Calu3 (cell line): ENCODE measurements at places on chromosomes 2 and 18. TPM values are rescaled to one million over a fixed set of nuclear protein-coding genes. Genes with fewer than 3 reads are reported as not detected.
A peak's percentile ranks its signal among the peaks of the same experiment; 100 is the strongest.

LAMA1 gene
- not detected in 2 replicates for total RNA-seq

KCNIP3 gene
- 1.1 and 2.1 TPM in 2 replicates for total RNA-seq

PLA2R1 gene
- total RNA-seq, result 5.1 and 5.8 TPM in 2 replicates

CPLX4 gene
- total RNA-seq, result not detected in 2 replicates

HDAC4 gene
- total RNA-seq, result 30.5 and 39.6 TPM in 2 replicates

ASTL gene
- not detected in 2 replicates for total RNA-seq

DNA sequence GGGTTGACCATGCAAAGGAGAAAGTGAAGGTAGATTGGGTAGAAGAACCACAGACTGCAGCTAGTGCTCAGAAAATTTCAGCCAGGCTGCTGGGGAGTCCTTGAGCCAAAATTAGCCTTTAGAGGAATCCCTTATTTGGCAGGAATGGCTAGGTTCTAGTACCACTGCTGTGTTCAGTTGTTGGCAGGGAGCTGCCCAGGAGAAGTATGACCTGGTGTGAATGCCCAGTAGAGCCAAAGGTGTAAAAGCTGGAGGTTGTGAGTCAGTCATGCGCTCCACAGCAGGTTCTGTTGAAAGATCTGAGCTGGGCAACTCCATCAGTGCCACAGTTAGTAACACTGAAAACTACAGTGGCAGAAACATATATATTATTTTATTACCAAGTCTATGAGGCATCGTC lies 36.4 kb upstream of the TBR1 start:
- no peak for DNase-seq

DNA sequence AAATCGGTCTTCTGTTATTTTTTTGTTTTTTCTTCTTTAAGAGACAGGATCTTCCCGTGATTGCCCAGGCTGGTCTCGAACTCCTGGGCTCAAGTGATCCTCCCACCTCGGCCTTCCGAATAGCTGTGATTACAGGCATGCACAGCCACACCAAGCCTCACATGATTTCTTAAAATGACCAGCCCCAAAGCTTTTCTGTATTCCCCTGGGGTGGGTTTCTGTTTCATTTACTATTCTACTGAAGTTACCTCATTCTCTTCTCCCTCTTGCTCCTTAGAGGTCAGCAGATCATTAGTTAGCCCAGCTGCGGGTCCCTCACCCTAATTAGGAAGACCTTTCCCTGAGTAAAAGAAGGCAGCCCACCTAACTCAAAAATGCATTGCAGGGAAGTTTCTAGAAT lies 27.6 kb downstream of the SLC1A4 start:
- no peak for DNase-seq

DNA sequence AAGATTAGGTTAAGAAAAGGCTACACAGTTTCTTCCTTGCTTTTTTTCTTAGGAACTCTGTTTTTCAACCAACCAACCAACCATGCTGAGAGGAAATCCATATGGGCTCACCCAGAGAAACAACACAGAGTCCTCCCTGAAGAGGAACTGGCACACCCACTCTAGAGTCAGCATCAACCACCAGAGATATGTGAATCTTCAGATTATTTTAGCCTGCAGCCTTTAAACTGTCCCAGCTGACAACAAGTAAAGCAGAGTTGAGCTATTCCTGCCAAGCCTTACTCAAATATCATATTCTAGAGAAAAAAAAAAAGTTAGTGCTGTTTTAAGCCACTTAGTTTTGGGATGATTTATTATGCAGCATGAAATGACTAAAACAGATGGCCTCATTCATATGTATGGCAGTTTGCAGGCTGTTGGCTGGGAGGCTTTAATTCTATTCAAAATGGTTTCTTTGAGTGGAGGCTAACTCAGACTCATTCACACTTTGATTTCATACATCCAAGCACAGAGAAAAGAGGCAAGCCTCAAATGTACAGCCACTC lies 1637.7 kb upstream of the LRRTM1 start:
- DNase-seq, result no peak

DNA sequence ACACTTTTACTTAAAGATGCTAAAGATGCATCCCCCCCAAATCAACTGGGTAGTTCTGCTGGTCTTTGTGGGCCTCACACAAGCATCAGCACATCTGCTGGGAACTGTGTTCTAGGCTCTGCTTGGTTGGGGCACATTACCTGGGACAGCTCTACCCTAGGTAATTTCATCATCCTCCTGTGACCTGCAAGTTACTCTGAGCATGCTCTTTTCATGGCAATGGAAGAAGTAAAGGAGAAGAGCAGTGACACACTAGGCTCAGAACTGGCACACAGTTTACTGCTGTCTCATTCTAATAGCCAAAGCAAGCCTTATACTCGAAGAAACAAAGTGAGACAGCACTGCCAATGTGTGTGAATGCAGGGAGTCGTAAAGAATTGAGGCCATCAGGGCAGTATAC lies 376.7 kb downstream of the XIRP2 start:
- no peak for DNase-seq

GRCh38 chr18:23494992-23495391 lies 8.3 kb upstream of the RMC1 start:
- DNase-seq, result peak; percentile 15

DNA sequence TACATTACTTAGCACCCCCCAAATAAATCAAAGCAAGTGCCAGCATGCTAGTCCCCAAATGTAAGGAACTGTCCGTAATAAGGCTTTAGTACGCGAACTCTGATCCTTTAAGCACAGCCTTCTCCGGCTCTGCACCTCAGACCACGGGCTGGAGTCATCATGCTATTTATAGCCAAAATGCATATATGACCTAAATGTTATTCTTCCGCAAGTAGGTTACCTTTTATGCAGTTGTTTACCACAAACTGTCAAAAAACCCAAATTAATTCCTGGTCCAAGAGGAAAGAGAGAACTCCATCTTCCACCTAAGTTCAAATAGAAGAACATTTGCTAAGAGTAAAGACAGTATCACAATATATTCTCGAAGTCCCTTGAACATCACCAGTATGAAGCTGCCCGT lies 42.7 kb downstream of the ZNF516 start:
- DNase-seq, result no peak

GRCh38 chr18:38362286-38362792 lies 796.7 kb upstream of the CELF4 start:
- DNase-seq, result no peak
